ENCODE measurements at places on chromosomes 2 and 18. TPM values are rescaled to one million over a fixed set of nuclear protein-coding genes. Genes with fewer than 3 reads are reported as not detected.

DNA sequence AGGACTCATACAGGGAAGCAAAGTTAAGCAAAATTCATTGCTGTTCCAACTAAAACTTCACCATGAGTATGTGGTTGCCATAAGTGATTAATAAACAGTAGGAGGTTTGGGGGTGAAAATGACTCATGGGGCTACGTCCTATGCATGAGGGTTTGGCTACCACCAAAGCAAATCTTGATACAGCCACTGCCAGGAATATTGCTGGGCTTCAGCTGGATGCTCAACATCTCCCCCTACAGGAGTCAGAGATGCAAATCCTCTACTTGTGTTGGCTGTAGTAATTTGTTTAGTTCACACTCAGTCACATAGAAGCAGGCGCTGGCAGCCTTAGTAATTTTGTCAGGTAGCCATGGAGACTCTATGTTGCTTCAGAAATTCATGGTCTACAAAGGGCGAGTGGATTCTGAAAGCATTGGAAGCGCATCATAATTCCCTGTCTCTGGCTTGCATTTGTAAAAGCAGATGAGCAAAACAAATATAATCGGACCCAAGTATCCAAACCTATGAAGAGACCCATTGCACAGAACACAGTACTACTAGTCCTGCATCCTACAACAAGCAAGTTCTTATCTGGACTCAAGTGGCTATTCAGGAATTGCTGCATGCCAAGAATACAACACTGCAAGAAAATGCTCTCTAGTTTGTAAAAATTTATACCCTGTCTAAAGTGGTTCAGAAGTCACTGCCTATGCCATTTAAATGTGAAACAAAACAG is 76.0 kb downstream of the CD28 start:
- DNase-seq = peak; percentile 21
- H3K27me3 ChIP-seq = no peaks in the 10 kb centered on the region
- peaks cover 3% of the 10 kb centered on the region for H3K4me1 ChIP-seq
- no peak overlapping the region for H3K27ac ChIP-seq

DNA sequence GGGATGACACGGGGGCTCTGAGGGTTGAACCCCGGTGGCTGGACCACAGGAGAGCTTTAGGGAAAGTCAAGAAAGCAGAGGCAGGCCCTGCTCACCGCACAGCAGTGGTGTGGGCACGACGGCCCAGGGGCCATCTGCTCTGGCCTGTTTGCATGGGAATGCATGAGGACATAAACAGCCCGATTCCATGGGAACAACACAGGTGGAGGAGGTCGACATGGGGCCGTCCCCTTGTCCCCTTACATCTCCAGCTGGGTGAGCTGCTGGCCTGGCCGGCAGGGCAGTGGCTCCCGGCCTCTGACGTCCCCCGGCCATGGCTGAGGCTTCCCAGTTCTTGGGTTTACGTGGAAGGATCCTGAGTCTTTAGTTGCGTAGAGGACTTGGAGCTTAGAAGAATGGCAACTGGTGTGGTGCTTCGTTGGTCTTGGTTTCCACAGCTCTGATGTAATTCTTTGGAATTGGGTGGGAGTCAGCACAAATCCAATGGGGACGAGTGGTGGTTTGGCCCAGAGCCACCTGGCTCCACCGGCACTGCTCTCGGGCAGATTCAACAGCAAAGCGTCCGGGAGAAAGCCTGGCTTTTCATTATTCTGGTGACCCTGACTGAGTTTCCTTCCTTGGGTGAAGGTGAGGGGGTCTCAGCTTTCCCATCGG is 98.3 kb upstream of the HDAC4 start:
- H3K4me3 ChIP-seq = no peak overlapping the region
- peak; percentile 71 for DNase-seq
- H3K4me1 ChIP-seq = no peaks in the 10 kb centered on the region
- H3K27ac ChIP-seq = peak overlapping the region; percentile 63
- no peaks in the 10 kb centered on the region for H3K36me3 ChIP-seq

DNA sequence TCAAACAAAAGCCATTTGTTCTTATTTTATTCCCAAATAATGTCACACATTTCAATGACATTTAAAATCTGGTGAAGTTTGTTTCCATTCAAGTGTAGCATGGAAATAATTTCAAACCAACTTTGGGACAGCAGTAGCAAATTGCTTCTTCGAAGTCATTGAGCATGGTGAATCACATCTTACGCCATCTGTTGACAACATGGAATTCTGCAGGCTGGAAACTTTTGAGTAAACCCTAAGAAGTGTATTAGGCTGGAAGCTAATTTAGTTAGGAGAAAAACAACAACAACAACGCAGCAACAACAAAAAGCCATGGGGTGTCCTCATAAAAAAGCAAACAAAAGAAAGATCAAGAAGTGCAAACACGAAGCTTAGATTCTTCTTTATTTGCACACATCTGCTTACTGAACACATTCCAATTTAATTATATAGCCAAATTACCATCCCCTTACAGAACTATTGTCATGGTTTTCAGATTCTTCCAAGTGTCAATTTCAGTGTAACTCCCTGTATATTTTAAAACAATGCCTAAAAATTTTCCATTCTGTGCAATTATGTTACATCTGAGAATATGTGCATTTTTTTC is 659.0 kb upstream of the CDH7 start:
- no peaks in the 10 kb centered on the region for H3K4me1 ChIP-seq
- DNase-seq = no peak
- no peak overlapping the region for H3K4me3 ChIP-seq

- no peak for DNase-seq
- H3K4me1 ChIP-seq = no peaks in the 10 kb centered on the region
- H3K36me3 ChIP-seq = peaks cover 3% of the 10 kb centered on the region
- H3K27ac ChIP-seq = no peak overlapping the region
These were observed 62.6 kb downstream of the ZNF236 start for GRCh38 chr18:76885001-76885400.

- DNase-seq = no peak
- no peak overlapping the region for H3K27ac ChIP-seq
- H3K27me3 ChIP-seq = no peaks in the 10 kb centered on the region
- H3K4me3 ChIP-seq = no peak overlapping the region
These were observed 30.3 kb downstream of the MGAT5 start for GRCh38 chr2:134284119-134284670.

PTPRM gene
- 69.3 TPM for total RNA-seq

DNA sequence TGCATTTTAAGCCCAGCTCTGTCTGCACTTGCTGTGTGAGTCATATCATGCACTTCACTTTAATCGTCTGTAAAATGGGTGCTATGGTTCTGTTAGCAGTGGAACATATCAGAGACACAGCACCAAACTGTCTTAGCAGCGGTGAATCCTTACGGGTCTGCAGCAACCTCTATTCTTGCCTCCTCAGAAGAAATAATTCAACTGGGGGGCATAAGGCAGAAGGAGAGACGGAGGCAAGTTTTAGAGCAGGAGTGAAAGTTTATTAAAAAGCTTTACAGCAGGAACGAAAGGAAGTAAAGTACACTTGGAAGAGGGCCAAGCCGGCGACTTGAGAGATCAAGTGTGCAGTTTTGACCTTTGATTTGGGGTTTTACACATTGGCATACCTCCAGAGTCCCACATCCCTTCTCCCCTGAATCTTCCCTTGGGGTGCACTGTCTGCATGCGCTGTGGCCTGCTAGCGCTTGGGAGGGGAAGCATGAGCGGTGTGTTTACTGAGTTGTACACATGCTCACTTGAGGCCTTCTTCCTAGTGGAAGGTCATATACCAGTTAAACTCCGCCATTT is 109.8 kb downstream of the DDX1 start:
- H3K27me3 ChIP-seq = no peaks in the 10 kb centered on the region
- H3K36me3 ChIP-seq = no peaks in the 10 kb centered on the region
- H3K4me1 ChIP-seq = no peaks in the 10 kb centered on the region
- no peak for DNase-seq

LYPD6B gene
- not detected for total RNA-seq

DNA sequence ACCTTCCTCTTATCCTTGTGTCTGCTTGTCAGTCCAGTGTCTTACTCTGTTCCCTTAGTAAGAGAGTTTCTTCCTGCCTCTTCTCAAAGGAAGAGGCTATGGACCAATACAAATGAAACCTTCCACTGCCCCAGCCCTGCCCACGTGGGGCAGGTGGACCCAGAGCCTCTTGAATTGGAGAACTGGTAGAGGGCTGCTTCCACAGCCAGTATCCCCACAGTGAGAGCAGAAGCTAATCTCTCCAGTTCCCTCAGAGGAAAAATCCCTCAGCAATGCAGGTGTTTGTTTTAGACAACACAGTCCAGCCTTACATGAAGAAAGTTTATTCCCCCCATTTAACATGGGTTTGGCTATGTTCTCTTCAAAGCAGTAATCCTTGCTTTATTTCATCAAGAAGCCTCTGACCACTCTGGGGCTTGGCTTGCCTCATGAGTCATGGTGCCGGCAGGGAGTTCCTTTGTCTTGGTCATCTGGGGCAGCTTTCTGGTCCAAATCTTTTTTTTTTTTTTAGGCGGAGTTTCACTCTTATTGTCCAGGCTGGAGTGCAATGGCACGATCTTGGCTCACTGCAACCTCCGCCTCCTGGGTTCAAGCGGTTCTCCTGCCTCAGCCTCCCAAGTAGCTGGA is 6.5 kb upstream of the CYBRD1 start:
- H3K4me3 ChIP-seq = no peak overlapping the region
- H3K27me3 ChIP-seq = no peaks in the 10 kb centered on the region
- no peaks in the 10 kb centered on the region for H3K36me3 ChIP-seq
- H3K27ac ChIP-seq = no peak overlapping the region

GRCh38 chr2:207511851-207512250 is 17.9 kb upstream of the CREB1 start:
- H3K27ac ChIP-seq = no peak overlapping the region
- no peaks in the 10 kb centered on the region for H3K27me3 ChIP-seq
- DNase-seq = no peak

GCG gene
- not detected for total RNA-seq

UBE2F gene
- total RNA-seq = 39.8 TPM

- H3K27ac ChIP-seq = no peak overlapping the region
- no peaks in the 10 kb centered on the region for H3K27me3 ChIP-seq
- H3K36me3 ChIP-seq = no peaks in the 10 kb centered on the region
- DNase-seq = no peak
- no peak overlapping the region for H3K4me3 ChIP-seq
These were observed 7.2 kb upstream of the ANKRD29 start for GRCh38 chr18:23669804-23670405.

GRCh38 chr2:148658807-148659722 is 14.5 kb downstream of the EPC2 start:
- DNase-seq = no peak
- H3K4me3 ChIP-seq = no peak overlapping the region
- H3K27ac ChIP-seq = no peak overlapping the region
- no peaks in the 10 kb centered on the region for H3K27me3 ChIP-seq
- peaks cover 21% of the 10 kb centered on the region for H3K4me1 ChIP-seq

- no peak for DNase-seq
- H3K4me1 ChIP-seq = no peaks in the 10 kb centered on the region
- no peaks in the 10 kb centered on the region for H3K36me3 ChIP-seq
- no peak overlapping the region for H3K4me3 ChIP-seq
These were observed 49.0 kb upstream of the BCL2L11 start for GRCh38 chr2:111071600-111072171.

- H3K4me1 ChIP-seq = peaks cover 97% of the 10 kb centered on the region
- no peak overlapping the region for H3K4me3 ChIP-seq
- H3K36me3 ChIP-seq = peaks cover 9% of the 10 kb centered on the region
- H3K27me3 ChIP-seq = no peaks in the 10 kb centered on the region
These were observed 6.2 kb downstream of the NAB1 start for GRCh38 chr2:190655113-190655512.

SPP2 gene
- total RNA-seq = not detected

DNA sequence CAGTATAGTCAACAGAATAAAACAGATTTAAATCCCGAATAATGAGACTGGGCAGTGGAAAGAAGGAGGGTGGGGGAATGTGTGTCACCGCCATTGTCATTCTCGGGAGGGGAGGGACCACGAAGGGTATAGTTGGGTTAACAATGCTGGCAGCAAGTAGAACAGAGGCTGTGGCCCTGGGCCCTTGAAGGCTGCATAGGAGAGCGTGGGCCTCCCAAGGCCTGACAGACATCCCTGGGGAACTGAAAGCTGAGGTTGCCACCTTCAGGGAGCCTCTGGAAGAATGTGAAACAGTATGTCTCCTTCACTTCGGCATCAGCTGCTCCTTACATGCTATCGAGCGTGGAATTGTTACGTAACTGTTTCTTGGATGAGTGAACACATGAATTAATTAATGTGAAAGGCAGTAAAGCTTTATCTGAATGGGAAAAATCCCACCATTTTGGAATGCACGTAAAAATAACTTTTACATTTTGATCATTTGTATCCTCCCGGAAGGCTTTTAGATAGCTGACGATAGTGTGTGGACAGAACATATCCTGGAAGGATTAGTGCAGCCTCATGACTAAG is 92.8 kb upstream of the TTC39C start:
- H3K36me3 ChIP-seq = no peaks in the 10 kb centered on the region
- H3K4me3 ChIP-seq = no peak overlapping the region
- no peak for DNase-seq
- no peaks in the 10 kb centered on the region for H3K4me1 ChIP-seq
- no peak overlapping the region for H3K27ac ChIP-seq

- H3K36me3 ChIP-seq = peaks cover 78% of the 10 kb centered on the region
- H3K4me1 ChIP-seq = peaks cover 9% of the 10 kb centered on the region
- H3K27me3 ChIP-seq = no peaks in the 10 kb centered on the region
- no peak overlapping the region for H3K27ac ChIP-seq
- no peak for DNase-seq
These were observed 77.2 kb upstream of the NFU1 start for GRCh38 chr2:69514406-69514805.

- no peaks in the 10 kb centered on the region for H3K27me3 ChIP-seq
- peak; percentile 9 for DNase-seq
- no peaks in the 10 kb centered on the region for H3K4me1 ChIP-seq
- H3K36me3 ChIP-seq = no peaks in the 10 kb centered on the region
These were observed 695.1 kb downstream of the PLCL1 start for GRCh38 chr2:198499539-198499938.

DNA sequence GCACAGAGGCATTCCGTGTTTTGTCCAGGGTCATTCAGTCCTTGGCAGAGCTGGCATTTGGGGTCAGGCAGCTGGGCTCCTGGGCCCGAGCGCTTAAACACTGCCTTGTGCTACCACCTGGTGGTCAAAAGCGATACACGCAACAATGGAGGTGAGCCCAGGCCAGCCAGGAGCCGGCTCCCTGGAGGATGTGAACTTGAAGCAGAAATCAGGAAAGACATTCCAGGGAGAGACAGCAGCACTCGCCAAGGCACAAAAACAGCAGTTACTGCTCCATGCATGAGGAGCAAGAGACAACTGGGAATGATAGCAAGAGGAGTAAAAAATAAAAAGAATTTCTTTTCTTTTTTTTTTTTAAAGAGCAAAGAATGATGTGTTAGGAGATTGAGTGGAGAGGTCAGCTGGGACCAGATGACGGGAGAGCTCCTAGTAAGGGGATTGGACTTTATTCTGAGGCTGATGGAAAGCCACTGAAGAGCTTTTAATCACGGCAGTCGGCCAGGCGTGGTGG is 20.7 kb downstream of the SCYGR8 start:
- no peaks in the 10 kb centered on the region for H3K36me3 ChIP-seq
- H3K4me1 ChIP-seq = peaks cover 9% of the 10 kb centered on the region
- H3K27me3 ChIP-seq = no peaks in the 10 kb centered on the region
- no peak overlapping the region for H3K4me3 ChIP-seq
- no peak overlapping the region for H3K27ac ChIP-seq

GRCh38 chr2:98909317-98910211 is 26.5 kb downstream of the CRACDL start:
- H3K4me1 ChIP-seq = no peaks in the 10 kb centered on the region
- no peak overlapping the region for H3K27ac ChIP-seq
- no peak for DNase-seq
- no peaks in the 10 kb centered on the region for H3K27me3 ChIP-seq
- H3K4me3 ChIP-seq = no peak overlapping the region

Measured in tibial nerve (tissue), 4 donors.